Pons (tissue), 1 donor: ENCODE measurements at places on chromosomes 11 and 22.

DNA sequence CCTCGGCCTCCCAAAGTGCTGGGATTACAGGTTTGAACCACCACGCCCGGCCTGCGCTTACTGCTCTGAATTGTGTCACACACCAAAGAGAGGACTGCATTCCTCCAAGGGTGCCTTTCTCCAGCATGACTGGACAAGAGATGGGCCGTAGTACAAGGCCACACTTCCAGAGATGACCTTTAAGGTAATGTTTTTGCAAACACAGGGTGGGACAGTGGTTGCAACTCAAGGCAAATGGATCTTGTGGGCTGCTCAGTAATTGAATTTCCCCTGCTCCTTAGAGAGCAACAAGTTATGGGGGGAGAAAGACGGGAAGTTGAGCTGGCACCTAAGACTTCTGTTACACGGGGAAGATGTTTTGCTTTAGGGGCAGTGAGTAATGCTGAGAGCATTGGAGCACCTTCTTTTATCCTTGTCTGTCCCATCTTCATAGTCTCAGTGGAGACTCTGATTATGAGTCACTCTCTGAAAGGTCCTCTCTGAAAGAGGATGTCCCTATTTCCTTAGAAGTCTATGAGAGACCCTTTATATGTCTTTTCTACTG is 66.3 kb downstream of the C11orf91 start:
- no peak for DNase-seq

DNA sequence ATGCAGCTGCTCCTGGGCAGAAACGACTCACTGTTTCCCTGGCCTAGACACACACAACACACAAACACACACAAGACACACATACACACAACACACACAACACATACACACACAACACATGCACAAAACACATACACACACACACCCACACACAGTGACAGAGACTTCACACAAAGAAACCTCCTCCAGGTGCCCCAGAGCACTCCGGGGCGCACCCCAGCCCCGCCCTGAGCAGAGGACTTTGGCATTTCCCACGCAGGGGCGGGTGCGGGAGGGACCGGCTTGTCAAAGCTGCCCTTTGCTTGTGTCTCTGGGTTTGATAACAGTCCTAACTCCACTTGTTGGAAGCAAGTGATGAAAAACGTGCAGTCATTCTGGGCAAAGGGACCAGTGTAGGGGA is 6.5 kb downstream of the APOBEC3A start:
- DNase-seq: no peak

DNA sequence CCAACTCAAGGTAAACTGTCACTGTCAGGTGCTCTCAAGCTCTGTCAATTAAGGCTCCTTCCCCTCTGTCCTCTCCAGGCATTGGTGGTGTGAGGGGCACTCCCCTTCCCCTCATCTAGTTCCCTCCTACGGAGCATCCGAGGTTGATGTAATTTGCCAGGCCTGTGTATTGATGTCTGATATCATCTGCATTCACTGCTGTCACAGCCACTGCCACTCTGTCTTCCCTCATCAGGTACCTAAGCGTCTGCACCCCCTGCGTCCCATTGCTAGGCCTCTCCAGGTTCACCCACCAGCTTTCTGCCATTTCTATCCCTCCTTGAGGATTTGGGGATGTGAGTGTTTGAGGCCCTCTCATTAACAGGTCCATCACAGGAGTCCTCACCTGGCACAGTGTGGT is 50.0 kb upstream of the SYT13 start:
- DNase-seq: no peak

DNA sequence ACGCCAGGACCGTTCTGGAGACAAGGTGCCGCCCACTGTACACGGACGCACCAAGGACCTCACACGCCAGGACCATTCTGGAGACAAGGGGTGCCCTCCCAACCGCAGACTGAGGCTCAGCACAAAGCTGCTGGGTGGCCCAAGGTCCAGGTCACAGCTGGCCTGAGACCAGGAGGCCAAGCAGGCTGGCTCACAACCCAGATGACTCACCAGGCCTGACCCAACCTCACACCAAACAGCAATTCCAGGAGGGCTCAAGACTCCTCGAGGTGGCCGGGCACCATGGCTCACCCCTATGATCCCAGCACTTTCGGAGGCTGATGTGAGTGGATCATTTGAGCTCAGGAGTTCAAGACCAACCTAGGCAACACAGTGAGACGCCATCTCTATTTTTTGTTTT is 14.8 kb downstream of the BRD1 start:
- DNase-seq: no peak

DNA sequence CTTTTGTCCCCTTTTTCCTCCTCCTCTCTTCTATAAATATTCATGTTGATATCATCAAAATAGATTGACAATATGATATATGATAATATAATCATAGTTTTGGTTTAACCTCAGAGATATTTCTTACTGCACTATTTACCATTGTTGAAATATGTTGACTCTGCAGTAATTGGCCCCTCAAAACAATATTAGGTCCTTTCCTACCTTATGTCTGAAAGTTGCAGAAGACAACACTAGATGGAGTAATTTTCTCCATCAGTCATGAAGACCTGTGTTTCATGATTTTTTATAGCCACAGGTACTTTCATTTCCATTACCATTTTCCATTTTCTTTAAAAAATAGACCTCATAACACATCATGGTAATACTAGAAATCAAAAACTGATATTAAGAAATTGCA is 284.4 kb downstream of the LUZP2 start:
- no peak for DNase-seq

GRCh38 chr11:116513894-116514293 is 258.9 kb downstream of the BUD13 start:
- DNase-seq: no peak

DNA sequence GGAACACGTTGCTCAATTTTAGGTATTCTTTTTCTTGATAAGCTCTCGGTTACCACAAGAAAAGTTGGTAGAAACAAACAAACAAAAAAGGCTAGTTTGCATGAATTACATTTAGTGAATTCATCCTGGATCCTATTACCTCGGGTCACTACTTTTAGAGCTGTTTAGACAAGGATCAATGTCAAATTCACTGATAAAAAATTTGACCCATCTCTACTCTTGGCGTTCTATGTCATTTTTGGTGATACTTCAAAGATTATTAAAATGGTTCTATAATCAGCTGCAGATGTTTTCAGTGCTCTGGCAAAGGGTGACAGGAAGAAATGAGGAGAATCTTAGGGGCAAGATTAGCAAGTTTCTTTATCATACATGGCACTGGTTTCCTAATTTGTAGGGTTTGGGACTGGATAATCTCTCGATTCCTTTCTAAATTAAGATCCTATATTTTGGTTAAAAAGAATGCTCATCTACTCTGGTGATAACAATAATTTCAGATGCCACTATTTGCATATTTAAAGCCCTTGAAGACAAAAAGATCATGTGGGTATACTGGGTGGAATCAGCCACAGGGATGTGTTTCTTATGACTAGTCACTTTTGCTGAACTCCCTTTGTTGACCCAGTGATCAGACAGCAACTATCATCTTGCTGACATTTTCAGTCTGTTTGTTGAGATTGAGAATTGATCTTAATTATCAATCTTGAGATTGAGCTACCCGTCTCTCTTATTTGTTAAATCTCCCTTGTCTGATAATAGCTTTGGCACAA is 442.9 kb downstream of the AASDHPPT start:
- no peak for DNase-seq

GRCh38 chr11:68354148-68354872 is 41.9 kb downstream of the LRP5 start:
- no peak for DNase-seq

GRCh38 chr11:86509588-86509974 is 134.9 kb downstream of the CCDC81 start:
- no peak for DNase-seq
